Activated effector memory CD4-positive, alpha-beta T cell treated with Interleukin-2 at 50 U/mL for 16 hours (primary cell): ENCODE measurements at places on chromosomes 1 and 21.

GRCh38 chr1:64392109-64392508, 77.8 kb upstream of the CACHD1 start:
- no peak for DNase-seq

DNA sequence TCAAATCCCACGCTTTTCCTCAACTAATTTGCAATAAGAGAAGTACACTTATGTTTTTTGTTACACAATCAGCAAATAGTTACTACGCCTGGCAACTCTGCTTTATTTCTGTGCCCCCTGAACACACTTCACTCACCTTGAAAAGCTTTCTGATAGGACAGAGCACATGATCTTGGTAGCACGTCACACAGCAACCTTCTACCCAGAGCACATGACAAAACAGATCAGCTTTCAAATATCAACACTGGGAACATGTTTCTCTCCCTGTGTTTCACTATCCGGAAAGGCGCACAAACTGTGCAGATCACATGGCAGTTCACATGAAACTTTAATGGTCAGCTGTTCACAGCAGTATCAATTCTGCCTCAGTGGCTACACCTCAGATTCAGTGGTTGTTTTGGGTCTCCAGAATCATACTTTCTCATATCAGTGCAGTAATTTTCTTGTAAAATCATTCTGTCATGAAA, 2.2 kb downstream of the SLC19A2 start:
- DNase-seq: no peak

GRCh38 chr21:18218331-18218730, 26.3 kb upstream of the CHODL start:
- DNase-seq: no peak

GRCh38 chr1:2108213-2108876, 58.1 kb downstream of the PRKCZ start:
- DNase-seq: no peak

- DNase-seq: no peak
Measured at GRCh38 chr1:178091986-178092745, 1.7 kb upstream of the RASAL2 start.
